ENCODE measurements at places on chromosomes 16 and 17. TPM values are rescaled to one million over a fixed set of nuclear protein-coding genes. Genes with fewer than 3 reads are reported as not detected.

- no peak for DNase-seq
Observed at GRCh38 chr16:68503334-68503733, 35.8 kb upstream of the ZFP90 start.

GRCh38 chr16:56896244-56896643, 31.2 kb downstream of the SLC12A3 start:
- no peak for DNase-seq

- no peak for DNase-seq
Observed at GRCh38 chr17:79806863-79807720, 10.2 kb upstream of the CBX8 start.

GRCh38 chr16:1647856-1648255, 30.2 kb upstream of the JPT2 start:
- no peak for DNase-seq

GRCh38 chr16:57945740-57946138, 25.2 kb downstream of the CNGB1 start:
- no peak for DNase-seq

- DNase-seq = no peak
Observed at GRCh38 chr17:64390044-64390443, 616 bp downstream of the PECAM1 start.

GRCh38 chr16:11585460-11586377, 1.0 kb downstream of the LITAF start:
- DNase-seq = no peak

GRCh38 chr17:17749921-17750320, 68.7 kb downstream of the RAI1 start:
- no peak for DNase-seq

The C16orf89 gene
- 11.6 TPM for polyA plus RNA-seq

DNA sequence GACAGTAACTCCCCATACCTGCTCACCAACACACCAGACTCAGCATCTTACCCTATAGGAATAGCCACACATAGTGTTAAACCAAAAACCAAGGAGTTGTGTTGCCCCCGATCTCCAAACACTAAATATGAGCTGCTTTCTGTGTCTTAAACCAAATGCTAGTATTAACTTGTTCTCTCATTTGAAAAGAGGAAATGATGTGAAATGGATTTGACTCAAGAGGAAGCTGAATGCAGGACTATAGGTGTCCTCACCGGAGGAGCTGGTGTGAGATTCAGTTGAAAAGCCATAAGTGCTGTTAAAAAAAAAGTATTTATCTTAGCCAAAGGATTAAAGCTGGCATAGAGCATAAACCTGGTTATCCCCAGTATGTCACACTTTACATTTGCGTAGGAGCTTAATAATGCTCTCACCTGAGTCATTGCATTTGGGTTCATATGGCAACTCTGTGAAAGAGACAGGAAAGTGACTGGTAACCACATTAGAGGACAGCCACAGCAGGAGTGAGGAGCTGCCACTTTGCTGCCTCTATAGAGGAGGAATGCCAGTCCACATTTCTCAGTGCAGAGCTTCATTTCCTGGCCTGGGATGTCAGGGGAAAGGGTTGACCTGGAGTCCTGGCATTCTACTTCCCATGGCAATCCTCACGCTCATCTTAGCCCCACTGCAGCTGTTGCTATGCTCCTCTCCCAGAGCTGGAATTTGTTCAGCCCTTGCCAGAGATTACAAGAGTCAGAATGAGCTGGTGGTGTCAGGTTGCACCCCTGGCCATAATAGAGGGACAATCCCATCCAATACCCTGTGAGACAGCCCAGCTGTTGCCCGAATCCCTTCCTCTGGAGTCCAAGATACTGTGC, 143.3 kb upstream of the ANKFN1 start:
- DNase-seq = peak; percentile 18

- DNase-seq = no peak
Observed at GRCh38 chr16:11955713-11956123, 9.3 kb upstream of the TNFRSF17 start.

The DNAI2 gene
- polyA plus RNA-seq = not detected

GRCh38 chr17:43334738-43335402, 63.9 kb upstream of the ARL4D start:
- DNase-seq = no peak

The HAS3 gene
- polyA plus RNA-seq = 4.2 TPM

- DNase-seq = peak; percentile 84
Observed at GRCh38 chr16:30409125-30410060, 2.0 kb downstream of the ZNF771 start.

The SECTM1 gene
- 1.4 TPM for polyA plus RNA-seq

GRCh38 chr16:1438229-1439057, 5.9 kb downstream of the CCDC154 start:
- DNase-seq = no peak

DNA sequence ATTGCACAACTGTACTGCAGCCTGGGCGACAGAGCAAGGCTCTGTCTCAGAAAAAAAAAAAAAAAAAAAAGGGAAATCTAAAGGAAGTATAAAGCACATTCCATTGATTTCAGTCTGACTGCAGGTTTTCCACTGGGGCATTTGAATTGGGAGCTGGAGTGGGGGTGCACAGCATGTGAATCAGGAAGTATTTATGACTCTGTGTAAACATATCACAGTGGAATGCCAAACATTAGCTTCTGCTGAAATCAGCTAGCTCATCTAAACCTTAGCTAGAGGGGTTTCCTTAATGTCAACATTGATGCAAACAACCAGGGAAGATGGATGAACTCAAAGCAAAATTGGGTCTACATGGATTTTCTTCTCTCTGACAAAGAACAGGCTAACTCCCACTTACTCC, 641.0 kb upstream of the EEF2KMT start:
- DNase-seq = no peak

DNA sequence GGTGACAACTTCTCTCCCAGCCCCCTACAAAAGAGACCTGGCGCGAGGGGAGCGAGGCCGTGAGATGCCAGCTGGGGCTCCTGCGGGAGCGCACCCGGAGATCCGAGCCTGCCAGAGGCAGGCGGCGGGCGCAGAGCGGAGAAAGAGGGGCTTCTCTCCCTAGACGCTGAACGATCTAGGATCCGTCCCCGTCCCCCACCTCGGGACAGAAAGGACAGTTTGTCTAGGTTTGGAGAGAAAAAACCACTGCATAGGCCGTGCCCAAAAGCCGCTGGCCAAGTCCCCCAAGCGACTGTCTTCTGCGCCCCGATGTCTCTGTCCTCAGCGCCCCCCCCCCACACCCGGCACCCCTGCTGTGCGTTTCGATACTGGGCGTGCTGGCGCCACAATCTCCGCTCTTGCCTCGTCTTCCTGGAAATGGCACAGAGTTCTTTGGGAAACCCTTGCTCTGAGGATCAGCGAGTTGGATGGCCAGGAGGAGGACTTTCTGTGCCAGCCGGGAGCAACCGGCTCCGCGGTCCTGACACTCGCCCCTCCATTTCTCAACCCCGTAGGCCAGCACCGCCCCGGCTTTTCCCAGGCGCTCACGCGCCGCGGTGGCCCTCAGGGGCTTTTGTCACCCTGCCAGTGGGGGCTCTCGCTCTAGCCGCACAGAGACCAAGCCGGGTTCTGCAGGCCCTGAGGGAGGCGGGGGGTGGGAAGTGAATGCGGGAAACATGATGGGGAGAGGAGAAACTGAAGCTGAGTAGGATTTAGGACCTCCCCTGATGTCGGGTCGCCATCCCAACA, 1.0 kb downstream of the SSTR2 start:
- no peak for DNase-seq

- no peak for DNase-seq
Observed at GRCh38 chr16:66167564-66168291, 198.8 kb upstream of the CDH5 start.

DNA sequence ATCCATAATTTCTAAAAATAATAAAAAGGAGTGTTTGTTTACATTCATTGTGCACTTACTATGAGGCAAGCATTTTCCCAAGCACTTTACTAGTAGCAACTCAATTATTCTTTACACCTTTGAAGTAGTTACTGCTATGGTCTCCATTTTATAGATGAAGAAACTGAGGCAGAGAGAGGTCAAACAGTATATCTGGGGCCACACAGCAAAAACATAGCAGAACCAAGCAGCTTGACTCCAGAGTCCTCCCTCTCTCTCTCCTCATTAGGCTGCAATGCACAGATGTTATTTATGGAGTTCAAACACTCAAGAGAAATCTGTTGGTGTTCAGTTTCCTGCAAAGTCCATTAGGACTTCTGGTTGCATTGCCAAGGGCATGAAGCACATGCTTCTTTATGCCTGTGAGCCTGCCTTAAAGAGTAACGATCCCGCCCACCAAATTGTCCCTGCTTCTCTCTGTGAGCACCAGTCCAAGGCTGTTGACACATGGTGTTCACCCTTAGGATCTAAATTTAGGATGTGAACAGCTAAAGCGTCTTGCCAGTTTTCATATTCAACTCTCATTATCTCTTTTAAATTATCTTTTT, 44.0 kb downstream of the GPRC5B start:
- DNase-seq = no peak

The ALDH3A1 gene
- polyA plus RNA-seq = 1.4 TPM

DNA sequence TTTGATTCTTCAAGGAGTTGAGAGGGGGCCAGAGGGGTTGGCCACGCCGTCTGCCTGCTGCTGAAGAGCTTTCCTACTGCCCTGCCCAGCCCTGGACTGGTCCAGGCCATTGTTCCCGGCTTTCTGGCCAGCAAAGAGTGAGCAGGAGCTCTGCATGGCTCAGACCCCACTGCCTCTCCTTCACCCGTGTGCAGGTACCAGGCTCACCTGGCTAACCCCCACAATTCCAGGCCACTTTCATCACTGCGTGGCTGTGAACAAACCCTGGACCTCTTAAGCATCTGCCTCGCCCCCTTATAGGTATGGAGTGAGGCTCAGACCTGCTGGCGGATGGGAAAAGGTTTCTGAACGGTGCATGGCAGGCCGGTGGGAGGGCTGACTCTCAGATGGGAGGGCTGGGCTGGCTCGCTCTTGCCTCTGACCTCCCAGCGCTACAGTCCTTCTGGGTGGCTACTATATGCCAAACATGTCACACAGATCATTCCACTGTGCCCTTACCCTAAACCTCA, 8.9 kb downstream of the ZNF319 start:
- no peak for DNase-seq

- no peak for DNase-seq
Observed at GRCh38 chr17:5127910-5128309, 12.1 kb downstream of the USP6 start.

- no peak for DNase-seq
Observed at GRCh38 chr17:37789021-37789565, 44.2 kb upstream of the HNF1B start.

The SLC35G6 gene
- polyA plus RNA-seq = 0.22 TPM

- no peak for DNase-seq
Observed at GRCh38 chr17:44293509-44294226, 14.7 kb upstream of the RUNDC3A start.

GRCh38 chr16:66903544-66904427, 14.9 kb downstream of the CDH16 start:
- DNase-seq = no peak

- no peak for DNase-seq
Observed at GRCh38 chr17:66942451-66943264, 21.8 kb upstream of the CACNG4 start.

GRCh38 chr16:57175896-57176295, 9.9 kb downstream of the PSME3IP1 start:
- no peak for DNase-seq

- no peak for DNase-seq
Observed at GRCh38 chr17:63843910-63844677, 1.6 kb upstream of the SMARCD2 start.

The KRT15 gene
- 1.4 TPM for polyA plus RNA-seq

- peak; percentile 34 for DNase-seq
Observed at GRCh38 chr16:66605177-66605978, 874 bp downstream of the CMTM3 start.

GRCh38 chr17:63993368-63993985, 4.7 kb upstream of the PRR29 start:
- DNase-seq = no peak

The DNASE1L2 gene
- polyA plus RNA-seq = 0.86 TPM

The PHLPP2 gene
- polyA plus RNA-seq = 9.1 TPM

DNA sequence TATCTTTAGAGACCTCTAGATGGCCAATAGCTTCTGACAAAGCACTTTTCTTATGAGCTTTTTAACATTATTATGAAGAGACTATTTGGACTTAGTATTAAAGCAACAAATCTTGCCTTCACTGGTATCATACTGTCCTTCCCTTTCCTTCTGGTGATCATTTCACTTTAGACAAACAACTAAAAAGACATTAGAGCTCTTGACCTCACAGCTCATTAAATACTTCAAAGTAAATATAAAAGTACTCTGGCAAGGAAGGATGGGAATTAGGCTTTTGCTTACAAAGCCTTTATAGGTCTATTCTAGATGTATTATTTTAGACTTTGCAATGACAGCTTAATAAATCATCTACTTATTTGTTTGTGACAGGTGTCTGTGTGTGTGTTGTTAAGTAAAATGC, 11.1 kb downstream of the STXBP4 start:
- DNase-seq = no peak

The XYLT1 gene
- polyA plus RNA-seq = 8.3 TPM

DNA sequence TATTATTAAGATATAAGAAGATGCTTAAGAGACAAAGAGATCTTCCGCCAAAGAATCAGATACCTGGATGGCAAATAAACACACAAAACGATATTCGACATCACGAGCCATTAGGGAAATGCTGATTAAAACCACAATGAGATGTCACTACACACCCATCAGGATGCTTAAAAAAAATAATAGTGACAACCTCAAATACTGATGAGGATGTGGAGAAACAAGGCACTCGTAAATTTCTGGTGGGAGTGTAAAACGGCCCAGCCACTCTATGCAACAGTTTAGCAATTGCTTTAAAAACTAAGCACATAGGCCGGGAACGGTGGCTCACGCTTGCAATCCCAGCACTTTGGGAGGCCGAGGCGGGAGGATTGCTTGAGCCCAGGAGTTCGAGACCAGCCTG, 39.4 kb downstream of the TBC1D16 start:
- no peak for DNase-seq

The HIC1 gene
- polyA plus RNA-seq = 30.0 TPM

GRCh38 chr17:50559674-50560184, 786 bp upstream of the CACNA1G start:
- DNase-seq = no peak

DNA sequence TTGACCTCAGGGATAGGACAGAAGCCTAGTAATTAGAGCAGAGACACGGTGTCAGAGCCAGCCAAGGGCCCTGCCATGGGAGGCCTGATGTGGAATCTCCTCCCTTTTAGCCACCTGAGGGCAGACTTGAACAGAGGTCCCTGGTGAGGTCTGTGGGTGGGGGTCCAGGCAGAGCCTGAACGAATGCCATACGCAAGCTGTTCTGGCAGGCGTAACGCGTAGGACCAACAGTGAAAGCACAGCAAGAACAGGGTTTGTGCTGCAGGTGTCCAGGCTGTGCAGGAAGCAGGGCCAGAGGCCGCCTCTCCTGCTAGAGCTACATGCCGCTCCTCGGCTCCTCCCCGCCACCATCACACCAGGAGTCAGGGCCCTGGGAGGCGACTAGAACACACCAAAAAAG, 81.9 kb upstream of the TBX2 start:
- DNase-seq = no peak

The TANC2 gene
- polyA plus RNA-seq = 26.0 TPM
